ENCODE measurements at places on chromosomes 4 and X.

DNA sequence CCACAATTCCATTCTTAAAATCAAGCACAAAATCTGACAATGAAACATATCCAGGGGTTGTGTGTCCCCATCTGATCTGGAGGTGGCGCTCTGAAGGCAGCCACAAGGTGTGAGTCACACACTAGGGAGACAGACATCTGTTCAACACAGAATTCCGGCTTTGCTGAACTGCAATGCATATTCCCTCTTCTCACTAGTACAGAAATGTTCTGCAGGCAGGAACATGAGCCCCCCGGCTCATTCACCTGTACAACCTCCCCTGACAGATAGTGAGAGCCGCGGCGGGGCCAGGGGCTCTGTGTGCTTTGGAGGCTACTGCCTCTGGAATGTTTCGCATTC is 41.9 kb downstream of the WDR1 start:
- DNase-seq = peak; percentile 53

- DNase-seq = no peak
Observed at GRCh38 chr4:62627141-62627540, 1427.0 kb downstream of the ADGRL3 start.

DNA sequence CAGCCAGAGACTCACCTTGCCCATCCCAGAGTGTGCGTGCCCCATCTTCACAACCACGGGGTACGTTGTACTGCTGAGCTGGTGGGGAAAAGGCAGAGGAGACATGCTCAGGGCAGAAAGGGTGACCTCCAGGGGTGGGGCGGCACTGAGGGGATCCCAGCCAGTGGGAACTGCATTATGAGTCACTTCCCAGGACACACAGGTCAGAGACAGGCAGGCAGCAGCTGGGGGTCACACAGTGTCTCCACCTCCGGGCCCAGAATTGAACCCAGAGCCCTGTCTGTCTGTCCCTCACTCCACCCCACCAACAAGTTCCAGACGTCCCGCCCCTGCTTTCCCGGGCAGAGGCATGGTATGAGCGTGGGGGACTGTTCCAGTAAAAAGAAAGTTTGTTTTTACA is 4.8 kb upstream of the TIMP1 start:
- DNase-seq = peak; percentile 12

- DNase-seq = no peak
Observed at GRCh38 chrX:154797006-154797405, 8.3 kb downstream of the MPP1 start.

DNA sequence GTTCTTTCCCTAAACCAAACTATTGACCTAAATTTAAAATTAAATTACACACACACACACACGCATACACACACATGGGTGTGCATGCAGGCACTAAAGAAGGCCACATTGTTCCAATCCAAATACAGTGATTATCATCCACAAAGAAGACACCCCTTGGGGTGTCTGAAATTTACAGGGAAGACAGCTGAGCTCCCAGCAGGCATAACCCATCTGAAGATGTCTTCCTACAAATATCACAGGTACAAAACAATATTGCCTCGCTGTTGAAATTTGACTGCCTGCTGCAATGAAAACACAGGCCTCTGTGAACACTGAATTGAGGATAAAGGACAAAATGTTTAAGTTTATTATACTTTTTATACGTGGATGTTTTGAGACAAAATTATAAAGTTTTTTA is 50.2 kb upstream of the SLC7A11 start:
- DNase-seq = no peak

- no peak for DNase-seq
Observed at GRCh38 chr4:41652971-41653370, 95.6 kb downstream of the PHOX2B start.

GRCh38 chr4:163164591-163164990 is 2.1 kb downstream of the NAF1 start:
- DNase-seq = no peak

DNA sequence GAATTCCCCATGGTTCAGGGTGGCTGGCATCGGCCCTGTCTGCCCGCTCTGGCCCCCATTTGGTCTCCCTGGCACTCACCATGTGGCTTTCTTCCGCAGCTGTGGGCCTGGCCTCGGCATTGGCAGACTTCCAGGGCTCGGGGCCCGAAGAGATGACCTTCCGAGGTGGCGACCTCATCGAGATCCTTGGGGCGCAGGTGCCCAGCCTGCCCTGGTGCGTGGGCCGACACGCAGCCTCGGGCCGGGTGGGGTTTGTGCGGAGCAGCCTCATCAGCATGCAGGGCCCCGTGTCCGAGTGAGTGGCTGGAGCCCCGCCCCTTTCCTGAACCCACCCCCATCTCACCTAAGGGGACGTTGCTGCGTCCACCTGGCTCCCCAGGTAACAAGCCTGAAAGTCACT is 20.1 kb downstream of the SH3TC1 start:
- DNase-seq = no peak

DNA sequence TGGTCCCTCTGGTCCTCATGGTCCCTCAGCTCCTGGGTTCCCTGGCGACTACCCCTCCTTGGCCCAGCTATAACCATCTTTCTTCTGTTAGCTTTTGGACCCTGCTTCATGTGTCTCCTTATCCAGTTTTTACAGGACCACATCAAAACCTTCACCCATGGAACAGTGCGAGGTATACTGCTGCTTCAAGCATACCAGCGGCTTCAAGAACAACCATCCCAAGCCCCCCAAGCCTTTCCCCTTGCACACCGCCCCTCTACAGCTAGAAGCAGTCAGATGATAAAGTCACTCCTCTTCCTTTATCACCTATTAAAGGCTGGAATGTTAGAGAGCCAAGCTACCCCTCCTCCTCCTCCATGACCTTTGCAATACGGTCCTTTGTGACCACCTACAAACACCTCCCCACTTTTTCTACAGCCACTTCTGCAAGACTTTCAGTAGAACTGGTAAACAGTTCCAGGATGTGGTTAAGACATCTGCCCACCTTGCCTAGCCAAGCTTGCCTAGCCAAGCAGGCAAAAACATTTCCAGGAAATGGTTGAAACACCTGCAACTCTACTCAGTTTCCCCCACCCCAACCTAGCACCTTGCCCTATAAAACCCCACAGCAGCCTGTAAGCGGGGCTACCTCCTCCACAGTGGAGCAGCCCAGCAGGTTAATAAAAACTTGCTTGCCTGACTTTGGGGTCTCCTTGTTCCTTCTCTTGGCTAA is 125.7 kb downstream of the ZC4H2 start:
- DNase-seq = no peak

- no peak for DNase-seq
Observed at GRCh38 chr4:113406723-113407016, 354.9 kb downstream of the CAMK2D start.

DNA sequence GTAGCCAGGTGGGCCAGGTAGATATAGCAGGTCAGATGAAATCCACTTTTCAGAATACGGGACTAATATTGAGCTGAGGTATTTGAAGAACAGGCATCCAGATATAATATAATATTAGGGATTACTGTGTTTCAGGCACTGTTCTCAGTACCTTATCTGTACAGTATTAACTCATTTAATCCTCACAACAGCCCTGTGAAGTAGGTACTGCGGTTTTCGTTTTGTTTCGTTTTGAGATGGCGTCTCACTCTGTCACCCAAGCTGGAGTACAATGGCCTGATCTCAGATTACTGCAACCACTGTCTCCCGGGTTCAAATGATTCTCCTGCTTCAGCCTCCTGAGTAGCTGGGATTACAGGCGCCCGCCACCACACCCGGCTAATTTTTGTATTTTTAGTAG is 129.6 kb downstream of the IL1RAPL2 start:
- DNase-seq = no peak

GRCh38 chr4:53844133-53844532 is 220.3 kb downstream of the CHIC2 start:
- DNase-seq = no peak

DNA sequence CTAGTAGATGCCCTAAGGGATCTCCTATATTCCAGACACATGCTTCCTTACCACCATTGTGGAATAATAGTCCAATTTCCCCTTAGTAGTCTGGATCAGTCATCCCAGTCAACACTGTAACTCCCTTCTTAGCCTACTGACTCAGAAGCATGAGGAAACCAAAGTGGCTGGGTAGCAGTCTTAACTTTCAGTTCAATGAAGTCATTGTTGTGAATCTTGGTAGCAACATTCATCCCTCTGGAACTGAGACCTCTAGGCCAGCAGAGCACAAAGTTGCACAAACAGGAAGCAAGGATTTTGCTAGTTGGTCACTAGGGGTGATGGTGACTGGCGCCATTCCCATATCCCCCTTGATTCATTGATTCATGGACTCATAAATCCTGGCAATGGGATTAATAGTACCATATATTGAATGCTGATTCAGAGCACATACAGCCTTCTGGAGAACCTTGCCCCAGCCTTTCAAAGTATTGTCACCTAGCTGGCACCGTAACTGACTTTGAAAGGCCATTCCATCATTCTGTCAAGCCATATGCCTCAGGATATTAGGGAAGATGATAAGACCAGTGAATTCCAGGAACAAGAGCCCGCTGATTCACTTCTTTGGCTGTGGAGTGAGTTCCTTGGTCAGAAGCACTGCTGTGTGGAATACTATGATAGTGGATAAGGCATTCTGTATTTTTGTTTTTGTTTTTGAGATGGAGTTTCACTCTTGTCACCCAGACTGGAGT is 19.7 kb upstream of the GPAT3 start:
- DNase-seq = peak; percentile 89

- DNase-seq = no peak
Observed at GRCh38 chr4:94112644-94113043, 95.0 kb upstream of the SMARCAD1 start.

- DNase-seq = peak; percentile 43
Observed at GRCh38 chrX:109475174-109475891, 6.6 kb downstream of the GUCY2F start.

GRCh38 chr4:150090836-150091235 is 12.6 kb downstream of the DCLK2 start:
- no peak for DNase-seq

DNA sequence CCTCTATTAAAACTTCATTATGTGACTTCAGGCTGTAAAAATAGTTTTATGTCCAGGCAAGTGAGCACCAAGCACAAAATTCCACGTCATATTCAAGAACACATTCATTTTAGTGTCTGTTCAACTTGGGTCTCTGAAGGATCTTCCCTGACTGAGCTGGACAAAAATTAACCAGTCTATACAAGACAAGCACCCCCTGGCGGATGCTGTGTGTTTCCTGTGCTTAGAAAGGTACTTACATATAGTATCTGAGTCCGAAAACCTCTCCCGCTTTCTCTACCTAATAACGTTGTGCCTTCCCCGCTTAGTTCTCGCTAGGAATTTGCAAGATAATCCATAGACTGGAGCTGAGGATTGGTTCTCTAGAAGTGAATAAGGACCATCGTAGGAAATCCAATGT is 2214.5 kb upstream of the TENM3 start:
- peak; percentile 4 for DNase-seq

GRCh38 chr4:142567620-142568451 is 278.3 kb downstream of the INPP4B start:
- no peak for DNase-seq

- DNase-seq = no peak
Observed at GRCh38 chrX:118026631-118027030, 90.0 kb downstream of the KLHL13 start.

DNA sequence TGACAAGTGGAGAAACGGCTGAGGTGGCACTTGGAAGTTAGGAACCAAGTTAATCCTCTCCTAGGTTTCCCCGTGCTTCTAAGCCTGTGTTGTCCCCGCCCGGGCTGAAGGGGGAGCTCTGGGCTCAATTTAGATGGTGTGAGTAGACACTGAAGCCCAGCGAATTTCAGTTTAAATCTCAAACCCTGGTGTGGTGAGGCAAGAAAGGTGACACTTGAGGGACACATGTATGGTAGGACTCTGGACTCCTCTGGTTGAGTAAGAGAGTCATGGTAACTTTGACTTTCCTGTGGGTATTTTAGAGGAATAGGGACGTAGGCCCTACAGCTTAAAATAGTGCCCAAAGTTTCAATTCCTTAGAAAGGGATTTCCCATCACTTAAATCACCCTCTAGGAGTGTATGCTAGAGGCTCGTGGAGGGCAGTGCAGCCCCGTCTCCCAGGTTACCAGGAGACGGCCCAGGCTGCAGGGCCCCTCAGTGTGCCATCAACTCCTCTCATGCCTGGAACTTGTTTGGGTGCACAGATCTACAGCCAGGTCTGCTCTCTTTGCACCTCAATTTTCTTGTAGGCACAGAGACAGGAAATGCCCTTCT is 24.0 kb downstream of the HAND2 start:
- peak; percentile 40 for DNase-seq

DNA sequence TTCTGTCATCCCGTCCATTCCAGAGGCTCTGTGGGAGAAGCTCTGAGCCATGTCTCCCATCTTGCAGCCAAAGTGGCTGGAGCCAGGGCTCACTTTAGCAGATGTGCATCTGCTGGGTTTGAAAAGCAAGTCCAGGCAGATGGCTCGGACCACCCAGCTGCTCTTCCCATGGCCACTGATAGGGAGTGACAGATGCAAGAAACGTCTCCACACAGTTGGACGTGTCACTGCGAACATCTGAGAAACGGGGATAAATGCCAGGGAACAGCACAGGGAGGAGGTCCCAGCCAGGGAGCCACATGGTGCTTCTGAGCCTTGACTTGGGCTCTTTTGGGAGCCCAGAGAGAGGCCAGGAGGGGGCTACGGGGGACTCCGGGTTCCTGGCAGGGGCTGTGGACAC is 242.3 kb downstream of the AFAP1 start:
- DNase-seq = no peak

DNA sequence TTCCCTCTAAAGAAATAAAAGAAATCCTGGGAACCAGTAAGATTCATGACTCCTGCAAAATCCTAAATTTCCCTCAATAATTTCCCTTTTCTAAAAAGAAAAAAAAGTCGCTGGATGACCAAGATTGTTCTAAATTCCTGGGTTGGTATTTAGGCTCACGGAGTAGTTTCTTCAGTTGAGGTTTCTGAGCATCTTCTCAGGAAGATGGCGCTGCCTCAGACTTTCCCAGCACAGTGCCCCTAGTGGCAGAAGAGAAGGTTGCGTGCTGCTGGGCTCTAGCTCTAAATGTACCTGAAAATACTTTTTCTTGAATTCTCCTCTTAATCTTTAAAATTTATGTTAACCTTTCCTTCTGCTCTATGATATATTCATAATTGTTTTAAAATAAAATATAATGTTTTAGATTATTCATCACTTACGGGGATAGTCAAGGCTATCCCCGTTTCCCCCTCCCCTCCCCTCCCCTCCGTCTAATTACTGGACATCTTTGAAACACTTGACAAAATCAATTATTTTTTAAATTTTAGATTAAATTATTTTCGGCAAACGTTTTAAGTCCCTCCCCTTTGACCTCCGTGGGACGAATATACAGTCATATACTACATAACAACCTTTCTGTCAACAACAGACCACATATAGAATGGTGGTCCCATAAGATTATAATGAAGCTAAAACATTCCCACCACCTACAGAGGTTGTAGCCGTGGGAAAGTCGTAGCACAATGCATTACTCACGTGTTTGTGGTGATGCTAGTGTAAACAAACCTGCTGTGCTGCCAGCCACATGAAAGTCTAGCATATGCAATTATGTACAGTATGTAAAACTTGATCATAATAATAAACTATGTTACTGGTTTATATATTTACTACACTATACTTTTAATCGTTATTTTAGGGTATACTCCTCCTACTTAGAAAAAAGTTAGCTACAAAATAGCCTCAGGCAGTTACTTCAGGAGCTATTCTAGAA is 41.0 kb upstream of the GATB start:
- peak; percentile 44 for DNase-seq

- no peak for DNase-seq
Observed at GRCh38 chr4:675036-675882, 917 bp downstream of the MYL5 start.

GRCh38 chr4:95742872-95743271 is 97.0 kb upstream of the PDHA2 start:
- no peak for DNase-seq
